MCF 10A (cell line): ENCODE measurements at places on chromosomes 13 and 19. TPM values are rescaled to one million over a fixed set of nuclear protein-coding genes. Genes with fewer than 3 reads are reported as not detected.

The AP1M2 gene
- 1.8 and 6.1 TPM in 2 replicates for total RNA-seq

The APOC1 gene
- 1.1 and 2.7 TPM in 2 replicates for total RNA-seq

The C5AR1 gene
- 1.9 and 4.7 TPM in 2 replicates for total RNA-seq

The GAMT gene
- total RNA-seq = 3.2 and 7.0 TPM in 2 replicates

The TGFBR3L gene
- total RNA-seq = 3.3 and 4.5 TPM in 2 replicates

The DDX49 gene
- 87.7 and 98.8 TPM in 2 replicates for total RNA-seq

The MTIF3 gene
- 35.6 and 40.9 TPM in 2 replicates for total RNA-seq

The ETV2 gene
- 0.44 and 1.0 TPM in 2 replicates for total RNA-seq

The IFNL1 gene
- total RNA-seq = not detected in 2 replicates

The GNA15 gene
- total RNA-seq = 32.9 and 47.1 TPM in 2 replicates

The ZNF541 gene
- total RNA-seq = not detected in 2 replicates

The SULT2B1 gene
- not detected in 2 replicates for total RNA-seq

The PLPP2 gene
- total RNA-seq = 5.4 and 9.4 TPM in 2 replicates

The LHFPL6 gene
- total RNA-seq = 8.9 and 9.8 TPM in 2 replicates

The FLT3 gene
- total RNA-seq = not detected in 2 replicates
